ENCODE measurements at places on chromosomes 7 and 10.
A peak's percentile ranks its signal among the peaks of the same experiment; 100 is the strongest.

GRCh38 chr7:120055300-120055699 is 217.7 kb upstream of the KCND2 start:
- H3K36me3 ChIP-seq, result no peaks in the 10 kb centered on the region
- no peaks in the 10 kb centered on the region for H3K4me1 ChIP-seq
- no peak for DNase-seq
- H3K27ac ChIP-seq, result no peak overlapping the region
- H3K27me3 ChIP-seq, result no peaks in the 10 kb centered on the region

DNA sequence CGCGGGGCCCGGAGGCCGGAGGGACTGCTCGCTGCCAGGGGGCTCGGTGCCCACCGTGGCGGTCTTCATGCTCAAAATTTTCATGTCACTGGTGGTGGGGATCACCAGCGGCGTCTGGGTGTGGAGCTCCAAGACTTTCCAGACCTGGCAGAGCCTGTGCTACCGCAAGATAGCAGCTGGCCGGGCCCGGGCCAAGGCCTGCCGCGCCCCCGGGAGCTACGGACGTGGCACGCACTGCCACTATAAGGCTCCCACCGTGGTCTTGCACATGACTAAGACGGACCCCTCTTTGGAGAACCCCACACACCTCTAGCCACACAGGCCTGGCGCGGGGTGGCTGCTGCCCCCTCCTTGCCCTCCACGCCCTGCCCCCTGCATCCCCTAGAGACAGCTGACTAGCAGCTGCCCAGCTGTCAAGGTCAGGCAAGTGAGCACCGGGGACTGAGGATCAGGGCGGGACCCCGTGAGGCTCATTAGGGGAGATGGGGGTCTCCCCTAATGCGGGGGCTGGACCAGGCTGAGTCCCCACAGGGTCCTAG is 2.0 kb downstream of the FZD9 start:
- DNase-seq, result no peak
- peaks cover 15% of the 10 kb centered on the region for H3K36me3 ChIP-seq
- H3K27me3 ChIP-seq, result no peaks in the 10 kb centered on the region
- no peak overlapping the region for H3K4me3 ChIP-seq
- no peak overlapping the region for H3K27ac ChIP-seq

GRCh38 chr7:154503962-154504550 is 451.9 kb downstream of the DPP6 start:
- no peak overlapping the region for H3K27ac ChIP-seq
- DNase-seq, result no peak
- no peaks in the 10 kb centered on the region for H3K27me3 ChIP-seq
- no peak overlapping the region for H3K4me3 ChIP-seq
- H3K36me3 ChIP-seq, result no peaks in the 10 kb centered on the region

DNA sequence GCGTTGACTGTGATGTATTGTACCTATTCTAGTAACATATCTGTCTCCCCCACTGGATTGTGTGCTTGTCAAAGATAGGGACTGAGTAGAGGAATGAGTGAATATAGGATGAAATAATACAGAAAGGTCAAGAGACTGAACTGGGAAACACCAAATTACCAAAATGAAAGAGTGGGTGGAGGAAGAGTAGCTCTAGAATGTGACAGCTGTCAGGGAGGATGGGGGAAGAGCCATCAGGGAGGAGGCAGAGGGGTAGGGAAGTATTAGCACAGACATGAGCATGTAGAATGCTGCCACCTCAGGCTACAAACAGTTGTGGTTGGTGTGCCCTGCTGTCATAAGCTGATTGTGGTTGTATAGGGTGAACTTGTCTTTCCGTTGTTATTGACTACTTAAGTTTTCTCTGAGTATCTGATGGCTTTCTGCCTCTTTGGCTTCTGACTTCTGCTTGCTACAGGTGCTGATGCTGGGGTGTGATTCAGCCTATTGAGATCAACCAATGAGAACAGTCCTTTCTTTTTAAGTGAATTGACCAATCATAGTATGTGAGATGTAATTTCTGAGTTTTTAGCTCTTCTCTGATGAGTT is 5.6 kb downstream of the CCSER2 start:
- no peak for DNase-seq
- peaks cover 59% of the 10 kb centered on the region for H3K4me1 ChIP-seq
- H3K27me3 ChIP-seq, result no peaks in the 10 kb centered on the region
- H3K36me3 ChIP-seq, result no peaks in the 10 kb centered on the region
- H3K27ac ChIP-seq, result no peak overlapping the region

DNA sequence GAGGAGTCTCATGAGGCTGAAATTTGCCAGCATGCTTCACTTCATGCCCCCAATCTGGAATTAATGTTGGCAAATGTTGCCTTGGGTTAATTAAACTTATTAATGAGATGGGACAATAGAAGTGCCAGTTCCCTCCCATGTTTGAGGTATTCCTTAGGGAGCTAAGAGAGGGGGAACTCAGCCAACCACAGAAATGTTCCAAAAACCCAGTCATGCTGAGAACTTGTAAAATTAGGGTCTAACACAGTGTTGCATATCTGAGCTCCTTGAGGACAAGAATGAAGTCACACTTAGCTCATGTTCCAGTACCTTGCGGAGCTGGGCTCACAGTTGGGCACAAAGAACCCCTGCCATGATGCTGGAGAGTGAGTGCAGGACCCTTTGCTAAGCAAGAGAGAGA is 89.4 kb downstream of the OAT start:
- DNase-seq, result peak; percentile 63
- peaks cover 13% of the 10 kb centered on the region for H3K4me1 ChIP-seq
- no peaks in the 10 kb centered on the region for H3K27me3 ChIP-seq
- peak overlapping the region; percentile 67 for H3K27ac ChIP-seq
